Fibroblast of skin of abdomen (primary cell): ENCODE measurements at places on chromosomes 2 and 18.

DNA sequence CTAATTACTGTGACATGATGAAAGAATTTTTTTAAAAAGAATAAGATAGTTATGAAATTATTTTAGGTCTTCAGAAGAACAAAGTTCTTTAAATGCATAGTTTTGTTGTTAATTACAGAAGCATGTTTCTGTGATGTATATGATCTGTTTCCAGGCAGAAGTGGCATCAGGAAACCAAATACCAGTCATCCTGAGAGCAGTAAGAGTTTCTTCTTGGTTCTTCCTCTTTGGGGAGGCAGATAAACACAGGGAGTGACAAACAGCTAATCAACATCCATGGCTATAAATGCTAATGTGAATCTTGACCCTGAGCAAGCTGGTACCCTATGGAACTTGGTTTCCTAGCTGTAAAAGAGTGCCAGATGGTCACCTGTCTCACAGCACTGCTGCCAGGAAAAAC lies 29.2 kb downstream of the WIPF1 start:
- no peak for DNase-seq

DNA sequence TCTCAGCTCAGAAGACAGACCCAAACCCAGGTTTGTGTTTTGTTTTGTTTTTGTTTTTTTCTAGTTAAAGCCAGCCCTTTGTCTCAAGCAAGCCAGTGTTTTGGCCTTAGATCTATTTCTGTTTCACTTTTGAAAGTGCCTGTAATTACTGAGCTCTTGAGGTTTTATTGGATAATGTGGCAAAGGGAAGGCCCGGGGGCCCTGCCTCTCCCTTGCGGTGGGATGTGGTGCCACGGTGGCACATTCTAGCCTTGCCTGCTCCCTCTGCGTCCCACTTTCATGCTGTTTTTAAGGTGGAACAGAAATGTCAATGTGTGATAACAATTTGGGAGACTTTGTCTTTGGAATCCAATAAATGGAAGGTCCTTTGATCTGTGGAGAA lies 2.5 kb downstream of the HPCAL1 start:
- no peak for DNase-seq

- DNase-seq: no peak
Measured at GRCh38 chr2:42223067-42223854, 54.1 kb downstream of the EML4 start.

- DNase-seq: peak; percentile 17
Measured at GRCh38 chr2:27262379-27263286, at the start of gene SLC30A3. Gene SLC30A3, minus strand, starts transcription at chr2:27263047. Its CDS starts 141 bp downstream, at chr2:27262906.

DNA sequence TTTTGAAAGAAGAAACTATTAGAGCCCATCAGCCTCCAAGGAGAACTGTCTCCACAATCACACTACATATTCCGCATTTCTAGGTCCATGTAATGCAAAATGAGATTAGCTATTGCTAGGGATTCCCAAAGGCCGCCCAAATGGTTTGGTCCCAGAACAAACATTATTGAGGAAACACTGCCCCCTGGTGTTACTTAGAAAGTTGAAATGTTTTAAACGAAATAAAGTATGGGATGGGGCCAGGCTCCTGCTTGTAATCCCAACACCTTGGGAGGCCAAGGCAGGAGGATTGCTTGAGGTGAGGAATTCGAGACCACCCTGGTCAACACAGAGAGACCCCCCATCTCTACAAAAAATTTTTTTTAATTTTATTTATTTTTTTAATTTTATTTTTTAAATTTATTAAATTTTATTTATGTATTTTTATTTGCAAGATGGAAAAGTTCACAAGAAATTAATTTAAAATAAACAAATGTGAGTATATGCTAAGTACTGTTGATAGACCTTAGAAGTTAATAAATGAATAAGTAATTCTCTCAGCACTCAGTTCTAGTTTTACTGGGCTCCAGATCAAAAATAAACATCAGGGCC lies 5.5 kb downstream of the NHEJ1 start:
- DNase-seq: peak; percentile 66

GRCh38 chr2:178858896-178859625 lies 51.8 kb upstream of the TTN start:
- DNase-seq: no peak

- DNase-seq: no peak
Measured at GRCh38 chr2:14861181-14861580, 228.7 kb downstream of the LRATD1 start.

DNA sequence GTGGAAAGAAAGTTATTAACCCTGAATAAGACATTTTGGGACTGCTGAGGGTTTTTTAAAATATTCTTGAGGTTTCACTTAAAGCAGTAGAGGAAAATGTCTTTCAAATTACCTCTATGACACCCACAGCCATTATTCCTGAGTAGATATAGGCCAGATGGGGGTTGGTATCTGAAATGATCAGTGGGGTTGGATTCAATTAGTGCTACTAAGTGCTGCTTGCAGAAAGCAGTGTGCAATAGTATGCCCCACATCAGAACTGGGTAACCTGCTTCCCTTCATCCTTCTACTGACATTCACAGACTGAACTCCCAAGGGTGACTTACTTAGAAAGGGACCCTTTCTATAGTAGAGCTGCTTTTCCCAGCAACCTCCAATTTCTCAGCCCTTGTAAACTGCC lies 7.3 kb upstream of the ETAA1 start:
- peak; percentile 22 for DNase-seq

DNA sequence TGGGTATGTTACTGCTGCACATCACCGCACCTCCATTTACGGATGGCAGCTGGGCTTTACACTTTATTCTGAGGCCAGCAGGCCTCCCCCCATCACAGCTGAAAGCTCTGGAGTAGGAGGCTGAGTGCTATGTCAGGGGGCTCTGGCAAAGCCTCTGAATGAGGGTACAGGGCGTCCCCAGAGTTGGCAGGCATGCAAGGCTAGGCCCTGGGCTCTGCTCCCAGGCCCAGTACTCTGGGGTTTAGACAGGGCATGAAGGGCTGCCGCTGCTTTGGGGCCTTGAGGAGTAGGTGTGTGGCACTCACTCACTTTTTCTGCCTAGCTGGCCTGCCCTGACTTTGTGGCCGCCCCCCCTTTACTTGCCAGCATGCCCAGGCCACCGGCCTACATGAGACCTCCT lies 90.8 kb downstream of the WDSUB1 start:
- no peak for DNase-seq

GRCh38 chr2:32591669-32592463 lies 36.0 kb upstream of the TTC27 start:
- peak; percentile 2 for DNase-seq

GRCh38 chr2:31525876-31526275 lies 54.9 kb downstream of the SRD5A2 start:
- no peak for DNase-seq

GRCh38 chr18:73119574-73119973 lies 251.8 kb upstream of the NETO1 start:
- no peak for DNase-seq

- DNase-seq: no peak
Measured at GRCh38 chr2:96501471-96501874, 3.7 kb downstream of the NEURL3 start.

- DNase-seq: peak; percentile 59
Measured at GRCh38 chr2:7292154-7292691, 375.0 kb downstream of the RNF144A start.

DNA sequence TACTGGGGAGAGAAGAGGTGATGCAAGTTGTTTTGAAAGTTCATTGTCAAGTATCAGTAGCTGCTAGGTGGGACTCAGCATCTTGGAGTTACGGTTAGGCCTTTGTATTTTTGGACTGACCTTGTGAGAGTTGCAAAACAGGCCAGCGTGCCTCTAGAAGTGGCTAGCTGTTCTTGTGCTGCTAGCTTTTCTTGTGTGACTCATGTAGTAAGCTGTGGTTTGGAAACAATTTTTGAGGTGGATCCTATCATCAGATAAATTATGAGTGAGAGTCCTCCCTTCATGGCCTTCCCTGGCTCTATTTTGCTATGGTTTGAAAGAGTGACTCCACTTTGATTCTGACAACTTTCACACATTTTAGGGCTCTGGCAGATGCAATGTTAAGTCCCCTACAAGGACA lies 409.2 kb upstream of the HS6ST1 start:
- DNase-seq: peak; percentile 94

GRCh38 chr18:42447688-42448087 lies 492.7 kb downstream of the PIK3C3 start:
- DNase-seq: no peak

GRCh38 chr2:760001-760400 lies 82.8 kb upstream of the TMEM18 start:
- no peak for DNase-seq
